ENCODE measurements at places on chromosomes 4 and X. TPM values are rescaled to one million over a fixed set of nuclear protein-coding genes. Genes with fewer than 3 reads are reported as not detected.

GRCh38 chrX:138925330-138925729 is 213.8 kb upstream of the FGF13 start:
- no peak for DNase-seq

GRCh38 chr4:3229964-3230363 is 19.0 kb upstream of the MSANTD1 start:
- no peak for DNase-seq

GRCh38 chrX:104130808-104131207 is 18.5 kb downstream of the ZCCHC18 start:
- DNase-seq, result no peak

GRCh38 chrX:41475591-41476241 is 28.6 kb downstream of the NYX start:
- DNase-seq, result no peak

PAGE1 gene
- total RNA-seq, result not detected

LARP1B gene
- total RNA-seq, result 30.1 TPM

SRPK3 gene
- total RNA-seq, result 1.7 TPM

Data from left colon (tissue), 2 donors.